ENCODE measurements at places on chromosomes 1 and 21.

DNA sequence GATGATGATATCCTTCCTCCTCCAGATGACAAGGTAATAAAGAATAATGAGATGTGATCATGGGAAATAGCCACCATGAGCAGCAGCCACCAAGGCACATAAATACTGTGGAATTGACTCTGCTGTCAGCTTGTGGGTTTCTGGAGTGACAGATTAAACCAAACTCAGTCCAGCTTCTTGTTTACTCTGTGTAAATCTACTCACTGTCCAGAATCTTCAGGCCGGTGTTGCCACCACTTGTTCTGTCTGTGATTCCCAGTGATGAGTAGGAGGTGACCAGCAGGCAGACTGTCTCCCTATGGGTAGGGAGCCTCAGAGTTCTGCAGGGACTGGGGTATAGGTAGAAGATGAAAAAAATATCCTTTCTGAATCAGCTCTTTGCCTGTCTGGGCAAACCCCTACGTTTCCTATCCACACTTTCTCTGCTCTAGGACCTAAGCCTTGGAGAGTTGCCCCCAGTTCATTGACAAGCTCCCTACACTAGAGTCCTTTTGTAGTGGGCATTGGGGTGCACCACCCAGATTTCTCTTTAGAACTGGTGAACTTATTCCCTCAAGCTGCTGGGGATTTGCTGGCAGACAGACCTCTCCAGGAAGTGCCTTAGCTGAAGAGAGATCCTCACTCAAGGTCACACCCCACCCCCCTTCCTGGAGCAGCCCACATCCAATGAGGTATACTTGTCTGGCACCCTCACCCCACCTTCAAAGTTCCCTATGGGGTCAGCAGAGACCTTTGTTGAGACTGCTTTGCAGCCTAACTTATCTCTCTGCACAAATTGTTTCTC, 47.6 kb downstream of the ATP1A1 start:
- no peak for DNase-seq

DNA sequence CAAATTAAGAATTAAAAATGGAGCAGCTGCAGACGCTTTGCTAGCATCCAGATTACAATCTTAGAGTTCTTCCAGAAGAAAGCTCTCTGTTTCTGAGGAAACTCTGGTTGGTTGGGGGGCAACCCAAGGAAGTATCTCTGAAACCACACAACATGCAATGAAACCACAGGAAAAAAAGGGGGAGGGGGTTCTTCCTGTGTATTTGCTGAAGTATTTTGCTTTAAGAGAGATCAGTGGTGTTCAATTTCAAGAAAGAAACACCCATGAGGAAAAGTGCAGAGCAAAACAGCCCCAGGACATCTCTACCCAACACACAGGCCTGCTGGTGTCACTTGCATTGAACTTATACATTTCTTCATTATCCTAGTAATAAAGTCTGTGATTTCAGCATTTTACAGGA, 19.7 kb upstream of the TIAM1 start:
- no peak for DNase-seq

DNA sequence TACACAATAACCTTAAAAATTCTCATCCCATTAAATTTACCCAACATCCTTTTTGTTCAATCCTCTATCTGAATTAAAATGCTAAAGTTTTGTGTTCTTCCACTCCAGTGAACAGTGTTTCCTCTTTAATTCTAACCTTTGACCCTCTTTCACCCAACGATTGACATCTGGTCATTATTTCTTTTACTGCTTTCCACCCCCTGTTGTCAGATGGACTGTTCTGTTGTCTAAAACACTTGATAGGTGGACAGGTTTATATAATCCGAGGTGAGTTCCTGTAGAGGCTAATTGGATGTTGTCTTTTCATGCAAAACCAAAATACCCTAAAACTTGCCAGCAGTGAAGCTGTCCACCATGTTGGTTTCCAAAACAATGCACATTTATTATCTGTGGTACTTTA, 73.4 kb upstream of the SERTAD4 start:
- DNase-seq = no peak

GRCh38 chr1:209840611-209841010, 12.8 kb downstream of the UTP25 start:
- no peak for DNase-seq

DNA sequence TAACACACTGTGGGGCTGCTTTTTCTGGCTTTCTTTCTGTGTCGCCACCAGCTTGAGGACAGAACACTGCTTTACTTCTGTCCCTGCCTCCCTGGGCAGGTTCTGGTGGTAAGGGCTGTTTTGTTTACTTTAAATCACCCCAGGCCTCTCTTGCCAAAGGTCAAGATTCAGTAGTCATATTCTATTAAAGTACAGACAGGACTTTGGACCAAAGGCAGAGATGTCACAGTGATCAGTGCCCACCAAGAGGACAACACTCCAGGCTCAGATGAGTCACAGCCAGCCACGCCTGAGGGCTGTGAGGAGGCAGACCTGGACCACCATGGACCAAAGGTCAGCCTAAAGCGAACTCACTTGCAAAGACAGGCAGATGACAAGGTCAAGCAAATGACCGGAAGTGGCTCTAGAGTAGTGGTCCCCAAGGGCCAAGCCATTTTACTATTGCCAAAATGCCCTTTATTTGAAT, 200.0 kb downstream of the RHOU start:
- no peak for DNase-seq

GRCh38 chr1:147804942-147805723, 44.7 kb upstream of the GJA5 start:
- no peak for DNase-seq

GRCh38 chr1:16631248-16632043, 18.1 kb upstream of the NBPF1 start:
- no peak for DNase-seq

DNA sequence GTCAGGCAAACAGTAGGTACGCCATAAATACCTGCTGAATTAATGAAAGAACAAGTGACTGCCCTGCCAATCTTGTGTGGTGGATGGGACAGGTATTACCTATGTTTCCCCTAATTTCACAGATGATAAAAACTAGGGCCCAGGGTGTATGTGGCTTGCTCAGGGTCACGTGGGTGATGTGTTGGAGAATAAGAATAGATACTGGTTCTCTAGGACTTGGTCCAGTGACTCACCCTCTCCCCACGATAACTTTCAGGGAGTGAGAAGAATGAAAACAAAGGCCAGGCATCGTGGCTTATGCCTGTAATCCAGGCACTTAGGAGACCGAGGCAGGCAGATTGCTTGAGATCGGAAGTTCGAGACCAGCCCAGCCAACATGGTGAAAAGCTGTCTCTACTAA, 26.7 kb downstream of the SLC26A9 start:
- no peak for DNase-seq

DNA sequence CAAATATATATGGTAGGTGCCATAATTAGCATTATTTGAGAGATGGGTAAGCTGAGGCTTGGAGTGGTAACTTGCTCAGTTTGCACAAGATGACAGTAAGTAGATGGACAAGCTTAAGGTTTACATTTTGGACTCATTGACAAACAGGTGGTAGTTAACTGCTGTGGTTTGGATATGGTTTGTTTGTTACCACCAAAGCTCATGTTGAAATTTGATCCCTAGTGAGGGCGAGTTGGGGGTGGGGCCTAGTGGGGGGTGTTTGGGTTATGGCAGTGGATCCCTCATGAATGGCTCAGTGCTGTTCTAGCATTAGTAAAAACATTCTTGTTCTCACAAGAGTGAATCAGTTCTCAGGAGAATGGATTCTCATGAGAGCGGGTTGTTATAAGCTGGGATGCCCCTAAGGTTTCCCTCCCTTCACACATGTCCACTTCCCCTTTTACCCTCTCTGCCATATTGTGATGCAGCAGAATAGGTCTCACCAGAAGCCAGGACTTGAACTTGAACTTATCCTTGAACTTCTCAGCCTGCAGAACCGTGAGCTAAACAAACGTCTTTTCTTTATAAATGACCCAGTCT, 6.6 kb upstream of the PRRX1 start:
- DNase-seq = no peak

DNA sequence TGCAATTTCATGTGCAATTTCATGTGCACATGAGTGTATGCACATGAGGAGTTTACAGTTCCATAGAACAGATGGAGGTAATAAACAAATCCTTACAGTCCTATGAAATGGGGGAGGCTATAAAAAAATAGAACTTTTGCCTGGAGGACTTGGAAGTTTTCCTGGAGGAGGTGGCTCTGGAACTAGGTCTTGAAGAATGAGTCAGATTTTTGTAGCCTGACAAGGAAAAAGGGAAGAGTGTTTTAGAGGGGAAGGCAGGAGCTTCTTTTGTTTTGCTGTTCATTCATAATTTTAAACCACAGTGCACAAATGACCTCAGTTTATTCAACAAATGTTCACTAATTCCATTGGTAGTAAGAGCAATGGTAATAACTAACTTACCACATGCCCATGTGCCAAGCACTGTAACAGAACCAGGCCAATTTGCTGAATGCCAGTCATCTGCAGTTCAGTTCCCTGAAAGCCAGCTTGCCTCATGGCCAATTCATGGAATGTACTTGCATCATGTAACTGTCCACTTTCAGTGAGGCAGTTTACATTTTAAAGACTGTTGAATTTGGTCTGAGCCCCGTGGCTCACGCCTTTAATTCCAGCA, 2.7 kb downstream of the DIO1 start:
- DNase-seq = peak; percentile 70

- DNase-seq = no peak
Measured at GRCh38 chr1:172275478-172275877, 145.0 kb upstream of the C1orf105 start.

GRCh38 chr21:39630827-39631226, 18.1 kb downstream of the B3GALT5 start:
- DNase-seq = no peak

DNA sequence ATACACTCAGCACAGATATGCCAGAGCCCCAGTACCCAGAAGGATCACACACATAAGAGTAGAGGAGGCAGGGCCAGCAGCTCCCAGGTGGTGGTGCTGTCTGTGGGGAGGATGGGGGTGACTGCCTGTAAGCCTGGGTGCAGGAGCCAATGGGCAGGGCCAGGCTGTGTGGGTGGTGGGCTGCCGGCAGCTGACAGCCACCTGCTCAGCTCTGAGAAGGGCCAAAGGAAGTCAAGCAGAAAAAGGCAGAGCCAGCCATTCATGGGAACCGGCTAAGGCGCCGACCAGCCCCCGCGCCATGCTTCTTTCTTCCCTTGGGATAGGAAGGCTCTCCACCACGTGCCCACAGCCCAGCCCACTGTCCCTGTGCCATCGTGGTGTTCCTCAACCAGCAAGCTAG, 14.1 kb downstream of the PIK3C2B start:
- no peak for DNase-seq

- no peak for DNase-seq
Measured at GRCh38 chr1:240309769-240310168, 218.1 kb downstream of the FMN2 start.

- DNase-seq = peak; percentile 88
Measured at GRCh38 chr21:36909901-36910561, 56.4 kb downstream of the HLCS start.

GRCh38 chr21:28418726-28419514, 573.8 kb downstream of the LTN1 start:
- no peak for DNase-seq

DNA sequence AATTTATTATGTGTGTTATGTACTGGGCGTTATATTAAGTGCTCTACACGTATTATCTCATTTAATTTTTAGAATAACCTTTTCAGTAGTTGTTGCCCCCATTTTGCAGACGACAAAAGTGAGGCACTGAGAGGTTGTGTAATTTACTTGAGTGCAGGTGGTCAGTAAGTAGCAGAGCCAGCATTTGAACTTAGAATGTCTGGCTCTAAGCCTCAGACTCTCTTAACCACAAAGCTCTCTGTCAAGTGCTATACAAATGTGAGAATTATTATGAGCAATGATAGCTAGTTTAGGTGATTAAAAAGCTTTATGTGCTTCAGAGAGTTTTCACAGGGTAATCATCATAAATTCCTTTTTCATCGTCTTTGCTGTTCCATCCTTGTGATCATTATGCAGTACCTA, 96.3 kb upstream of the UBE2U start:
- no peak for DNase-seq

- no peak for DNase-seq
Measured at GRCh38 chr1:112533029-112533428, 24.3 kb downstream of the WNT2B start.

DNA sequence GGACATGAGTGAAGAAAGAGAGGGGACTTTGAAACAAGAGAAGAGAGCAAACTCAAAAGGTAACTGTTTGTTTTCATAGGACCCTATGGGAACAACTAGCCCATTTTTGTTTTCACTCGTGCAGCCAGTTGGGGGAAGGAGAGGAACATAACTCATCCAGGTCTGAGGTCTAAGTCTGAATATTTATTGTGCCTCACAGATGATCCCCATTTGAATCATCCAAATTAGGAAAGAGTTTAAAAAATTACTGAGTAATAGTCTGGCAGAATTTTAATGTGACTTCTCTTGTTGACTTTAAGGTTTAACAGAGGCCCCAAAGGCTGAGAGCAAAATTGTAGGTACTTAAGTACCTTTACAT, 10.4 kb upstream of the TSPAN2 start:
- DNase-seq = peak; percentile 62

DNA sequence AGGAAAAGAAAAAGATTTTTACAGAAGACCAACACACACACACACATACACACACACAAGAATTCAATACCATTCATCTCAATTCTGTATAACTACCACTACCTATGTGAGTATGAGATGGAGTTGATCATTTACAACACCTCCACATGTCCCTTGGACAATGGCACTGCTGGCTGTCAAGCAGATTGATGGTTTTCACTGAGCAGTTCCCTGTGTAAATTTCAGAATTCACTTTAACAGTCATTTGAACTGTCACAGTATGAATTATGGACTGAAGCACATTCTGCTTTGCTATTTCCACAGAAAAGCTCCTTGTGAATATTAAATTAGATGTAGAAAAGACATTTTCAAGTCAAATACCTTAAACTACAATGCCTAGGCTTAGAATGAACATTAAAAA, 14.3 kb downstream of the KCNT2 start:
- DNase-seq = no peak

DNA sequence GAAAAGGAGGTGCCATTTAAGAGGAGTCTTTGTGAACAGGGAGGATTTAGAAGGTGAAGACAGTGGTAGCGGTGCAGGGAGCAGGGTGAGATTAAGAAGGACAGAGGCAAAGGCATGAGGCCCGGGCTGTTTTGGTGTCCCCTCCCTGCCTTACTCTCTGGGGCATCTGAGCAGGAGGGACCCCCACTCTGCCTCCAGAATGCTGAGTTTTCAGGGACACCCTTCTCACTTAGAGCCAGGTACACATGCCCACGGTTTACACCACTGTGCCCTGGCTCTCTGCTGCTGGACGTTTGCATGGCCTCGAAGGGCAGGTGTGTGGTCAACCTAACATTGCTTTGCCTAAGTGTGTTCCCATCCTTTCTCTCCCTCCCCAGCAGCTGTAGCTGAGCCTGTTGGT, 20.5 kb upstream of the PARP1 start:
- DNase-seq = no peak

GRCh38 chr1:235090406-235091069, 38.1 kb downstream of the TOMM20 start:
- no peak for DNase-seq

DNA sequence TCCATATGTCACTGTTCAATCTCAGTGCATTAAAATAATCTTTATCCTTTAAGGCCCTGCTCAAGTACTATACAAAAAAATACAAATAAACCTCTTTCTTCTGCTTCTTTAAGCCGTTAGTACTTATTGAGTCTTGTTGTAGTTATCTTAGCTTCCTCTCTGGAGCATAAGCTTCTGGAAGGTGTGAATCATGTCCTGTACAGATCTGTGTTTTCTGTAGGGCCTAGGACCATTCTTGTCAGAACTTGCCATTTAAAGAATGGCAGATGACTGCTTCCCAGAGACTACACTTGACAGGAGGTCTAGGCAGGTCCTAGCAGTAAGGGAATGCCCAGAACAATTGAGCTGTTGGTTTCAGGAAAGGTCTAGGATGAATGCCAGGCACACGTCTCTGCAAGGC, 12.9 kb downstream of the NEK7 start:
- no peak for DNase-seq

Data from stromal cell of bone marrow (primary cell).